WERI-Rb-1 (cell line): ENCODE measurements at places on chromosomes 5 and 9.

DNA sequence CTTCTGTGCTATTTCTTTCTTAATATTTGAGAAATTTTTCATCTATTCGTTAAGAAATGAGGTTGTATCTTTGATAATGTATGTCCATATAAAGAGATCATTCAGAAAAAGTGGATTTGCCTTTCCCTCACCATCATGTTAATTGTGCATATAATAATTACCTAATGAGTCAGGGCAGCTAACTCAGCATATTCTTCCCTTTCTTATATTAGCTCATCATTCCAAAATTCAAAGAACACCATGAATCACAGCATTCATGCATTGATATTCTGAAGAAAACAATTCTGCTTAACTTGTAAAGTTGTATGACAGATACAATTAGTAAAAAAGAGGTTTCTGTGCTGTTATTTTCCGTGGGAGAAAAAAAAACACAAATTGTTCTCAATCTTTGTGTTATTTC, 630.6 kb downstream of the TLE1 start:
- DNase-seq = no peak

- DNase-seq = no peak
These were observed 120.3 kb upstream of the BASP1 start for GRCh38 chr5:17096952-17097695.

DNA sequence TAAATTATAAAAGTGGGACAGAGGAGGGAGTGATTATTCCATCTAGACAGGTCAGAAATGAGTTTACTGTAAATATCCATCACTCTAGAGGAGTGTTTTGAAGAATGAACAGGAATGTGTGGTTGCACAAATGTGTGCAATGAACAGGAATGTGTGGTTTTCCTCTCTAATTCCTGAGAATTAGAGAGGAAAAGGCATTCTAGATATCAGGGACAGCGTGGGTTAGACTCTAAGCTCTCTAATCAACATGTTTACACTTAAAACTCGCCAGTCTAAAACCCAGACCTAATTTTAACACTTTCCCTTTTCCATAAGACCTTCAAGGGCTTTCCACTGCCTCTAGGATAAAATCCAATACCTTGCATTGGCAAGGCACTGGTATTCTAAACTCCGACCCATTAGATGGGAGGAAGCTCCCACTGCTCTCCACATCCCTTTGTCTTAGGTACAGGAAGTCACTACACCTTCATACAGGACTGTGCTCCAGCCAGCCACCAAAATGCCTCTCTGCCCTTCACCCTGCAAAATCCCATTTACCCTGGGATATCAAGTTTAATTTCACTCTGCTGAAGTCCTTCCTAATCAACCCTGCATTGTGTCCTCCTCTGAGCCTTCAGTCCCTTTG, 67.9 kb downstream of the NFIB start:
- no peak for DNase-seq

- DNase-seq = no peak
These were observed 162.8 kb downstream of the GABRG2 start for GRCh38 chr5:162230348-162230747.

DNA sequence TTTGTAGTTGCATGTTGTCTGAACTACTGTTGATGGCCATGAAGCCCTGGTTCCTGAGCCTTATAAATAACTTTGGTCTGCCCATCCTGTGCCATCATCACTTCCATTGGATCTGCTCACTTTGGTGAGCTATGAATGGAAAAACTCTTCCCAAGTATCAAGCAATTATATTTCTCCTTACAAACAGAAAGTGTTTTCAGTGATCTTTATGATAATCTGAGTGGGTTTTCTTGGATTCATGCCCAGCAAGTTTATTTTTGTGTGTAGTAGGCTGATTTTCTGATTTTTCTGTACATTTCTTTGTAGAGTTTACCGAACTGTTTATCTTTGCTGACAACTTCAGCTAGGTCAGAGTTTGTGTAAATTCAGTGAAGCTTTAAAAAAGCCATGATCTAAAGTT, 31.0 kb downstream of the CAMK4 start:
- DNase-seq = no peak

DNA sequence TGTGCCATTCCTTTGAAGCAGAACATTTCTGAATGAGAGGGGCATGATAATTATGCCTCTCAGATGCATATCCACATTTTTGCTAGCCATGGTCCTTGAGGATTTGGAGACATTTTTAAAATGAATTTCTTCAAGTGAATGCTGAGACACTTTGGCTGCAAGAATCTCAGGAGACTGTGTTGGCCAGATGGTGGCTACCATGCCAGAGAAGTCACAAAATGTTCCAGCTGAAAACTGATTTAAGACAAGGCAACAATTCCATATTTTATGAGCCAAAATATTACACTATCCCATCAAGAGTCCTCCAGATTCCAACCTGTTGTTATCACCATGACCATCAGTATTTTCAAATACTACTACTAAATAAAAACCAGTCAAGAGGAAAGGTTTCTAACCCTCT, 859.5 kb upstream of the DMAC1 start:
- DNase-seq = no peak

- no peak for DNase-seq
These were observed 27.2 kb upstream of the CYLC2 start for GRCh38 chr9:102967979-102968378.

- DNase-seq = no peak
These were observed 34.8 kb downstream of the TRPC7 start for GRCh38 chr5:136330353-136331038.

DNA sequence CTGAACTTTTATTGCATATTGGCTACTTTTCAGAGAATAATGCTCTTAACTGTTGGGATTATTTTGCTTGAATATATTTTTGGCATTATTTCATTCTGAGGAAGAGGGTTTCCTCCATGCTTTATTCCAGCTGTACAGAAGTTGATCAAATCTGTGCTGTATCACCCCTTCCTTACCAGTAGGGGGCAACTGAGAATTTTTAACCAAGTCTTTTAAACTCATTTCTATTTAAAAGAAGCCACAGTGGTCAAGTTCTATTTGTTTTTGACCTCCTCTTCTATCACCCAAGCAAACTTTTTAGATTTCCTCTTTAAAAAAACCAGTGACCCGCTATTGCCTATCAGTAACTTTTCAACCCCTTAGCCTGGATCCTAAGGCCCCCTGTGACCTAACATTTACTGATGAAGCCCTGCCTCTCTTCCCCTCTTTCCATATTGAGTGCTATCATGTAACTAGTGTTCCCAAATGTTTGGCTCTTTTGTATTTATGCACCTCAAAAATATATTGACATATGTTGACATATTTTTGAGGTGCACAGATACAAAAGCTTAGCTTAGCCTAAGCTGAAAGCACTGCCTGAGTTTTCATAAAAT, 80.6 kb downstream of the FBXO4 start:
- no peak for DNase-seq

DNA sequence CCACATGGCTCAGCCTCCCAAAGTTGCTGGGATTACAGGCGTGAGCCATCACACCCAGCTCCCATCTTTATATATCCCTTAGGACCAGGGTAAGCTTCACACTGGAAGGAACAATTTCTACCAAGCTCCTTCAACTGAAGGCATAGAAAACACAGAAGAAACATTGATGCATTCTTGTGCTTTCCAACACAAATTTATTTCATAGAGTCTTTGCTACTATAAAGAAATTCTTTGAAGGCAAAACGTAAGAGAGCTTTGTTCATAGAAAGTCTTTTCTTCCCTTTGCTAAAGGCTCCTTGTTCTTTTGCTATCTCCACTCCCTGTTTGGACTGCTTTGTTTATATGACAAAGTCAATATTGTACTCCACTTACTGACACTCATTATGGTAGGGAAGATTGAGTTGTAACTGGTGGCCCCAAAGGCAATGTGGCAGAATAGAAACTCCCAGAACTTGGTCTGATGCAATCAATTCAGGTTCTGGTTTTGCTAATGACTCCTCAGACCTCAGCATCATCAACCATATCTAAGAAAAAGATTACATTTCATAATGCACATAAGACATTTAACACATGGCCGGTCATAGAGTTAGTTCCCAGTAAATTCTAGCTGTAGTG, 97.4 kb upstream of the CLINT1 start:
- no peak for DNase-seq

DNA sequence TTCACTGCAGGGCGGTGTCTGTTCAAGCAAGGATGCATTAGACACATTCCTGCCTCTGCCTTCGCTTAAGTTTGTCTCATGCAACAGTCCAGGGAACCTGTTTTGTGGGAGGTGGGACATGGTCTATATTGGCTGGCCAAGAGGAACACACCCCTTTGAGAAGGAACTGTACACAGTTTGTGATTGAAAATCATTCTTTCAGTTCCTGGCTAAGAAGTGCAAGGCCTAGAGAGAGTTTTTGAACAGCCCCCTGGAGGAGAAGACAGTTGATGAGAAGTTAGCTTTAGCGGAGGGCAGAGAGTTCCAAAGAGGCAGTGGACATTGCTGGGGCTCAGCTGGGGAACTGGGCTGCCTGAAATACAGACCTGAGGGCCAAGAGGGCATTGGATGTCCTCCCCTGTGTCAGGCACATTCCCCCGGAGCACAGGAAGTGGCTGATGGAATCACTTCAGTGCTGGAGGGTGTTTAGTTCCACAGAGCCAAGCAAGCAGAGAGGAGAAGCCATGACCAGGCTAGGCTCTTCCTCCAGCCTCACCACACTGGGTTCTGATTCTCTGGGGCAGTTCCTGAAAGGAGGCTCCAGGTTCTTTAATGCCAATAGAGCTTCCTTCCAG, 66.6 kb downstream of the RGS3 start:
- no peak for DNase-seq

DNA sequence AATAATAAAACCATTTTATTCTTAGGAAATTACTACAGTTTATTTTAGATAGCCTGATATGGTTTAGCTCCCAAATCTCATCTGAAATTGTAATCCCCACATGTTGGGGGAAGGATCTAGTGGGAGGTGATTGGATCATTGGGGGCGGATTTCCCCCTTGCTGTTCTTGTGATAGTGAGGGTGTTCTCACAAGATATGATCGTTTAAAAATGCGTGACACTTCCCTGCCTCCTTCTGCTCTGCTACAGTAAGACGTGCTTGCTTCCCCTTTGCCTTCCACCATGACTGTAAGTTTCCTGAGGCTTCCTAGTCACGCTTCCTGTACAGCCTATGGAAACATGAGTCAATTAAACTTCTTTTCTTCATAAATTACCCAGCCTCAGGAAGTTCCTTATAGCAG, 122.4 kb upstream of the FGF10 start:
- DNase-seq = no peak

GRCh38 chr5:33400675-33401074, 40.1 kb upstream of the TARS1 start:
- DNase-seq = no peak

GRCh38 chr5:179841621-179842020, 17.0 kb downstream of the MRNIP start:
- no peak for DNase-seq

DNA sequence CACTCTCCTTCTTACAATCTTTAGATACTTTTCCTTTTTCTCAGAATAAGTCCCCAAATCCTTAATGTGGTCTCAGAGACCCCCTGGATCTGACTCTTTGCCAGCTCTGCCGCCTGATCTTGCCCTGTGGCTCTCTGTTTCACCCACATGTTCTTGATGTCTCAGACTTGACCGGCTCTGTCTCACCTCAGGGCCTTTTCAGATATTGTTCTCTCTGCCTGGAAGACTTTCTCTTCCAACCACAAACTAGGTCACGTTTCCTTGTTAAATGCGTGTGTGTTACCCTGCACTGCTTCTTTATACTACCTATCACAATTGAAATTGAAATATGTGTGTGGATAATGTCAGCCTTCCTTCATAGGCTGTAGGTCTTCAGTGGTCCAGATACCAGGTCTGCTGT, 265.4 kb upstream of the NUDT12 start:
- DNase-seq = no peak

DNA sequence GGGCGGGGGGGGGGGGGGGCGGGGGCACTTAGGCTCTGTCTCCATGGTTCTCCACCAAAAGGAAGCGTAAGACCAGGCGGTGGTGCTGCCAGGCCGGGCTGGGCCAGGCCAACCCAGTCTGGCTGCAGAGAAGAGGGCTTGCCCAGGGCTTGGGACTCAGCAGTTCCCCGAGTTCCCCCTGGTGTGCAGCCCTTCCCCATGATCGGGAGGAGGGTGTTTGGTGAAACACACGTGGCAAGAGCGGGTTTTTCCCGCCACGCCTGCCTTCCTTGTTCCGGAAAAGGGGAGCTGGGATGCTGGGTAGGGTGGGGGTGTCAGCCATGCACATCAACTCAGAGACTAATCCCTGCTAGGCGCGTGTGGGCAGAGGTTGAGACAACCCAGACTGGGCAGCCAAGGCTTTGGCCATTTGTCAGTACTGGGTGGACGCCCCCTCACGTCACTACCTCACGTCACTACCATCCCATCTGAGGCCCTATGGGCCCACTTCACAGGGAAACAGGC, 32.9 kb downstream of the PRRX2 start:
- no peak for DNase-seq

GRCh38 chr5:127417528-127417927, 99.9 kb upstream of the PRRC1 start:
- DNase-seq = no peak

DNA sequence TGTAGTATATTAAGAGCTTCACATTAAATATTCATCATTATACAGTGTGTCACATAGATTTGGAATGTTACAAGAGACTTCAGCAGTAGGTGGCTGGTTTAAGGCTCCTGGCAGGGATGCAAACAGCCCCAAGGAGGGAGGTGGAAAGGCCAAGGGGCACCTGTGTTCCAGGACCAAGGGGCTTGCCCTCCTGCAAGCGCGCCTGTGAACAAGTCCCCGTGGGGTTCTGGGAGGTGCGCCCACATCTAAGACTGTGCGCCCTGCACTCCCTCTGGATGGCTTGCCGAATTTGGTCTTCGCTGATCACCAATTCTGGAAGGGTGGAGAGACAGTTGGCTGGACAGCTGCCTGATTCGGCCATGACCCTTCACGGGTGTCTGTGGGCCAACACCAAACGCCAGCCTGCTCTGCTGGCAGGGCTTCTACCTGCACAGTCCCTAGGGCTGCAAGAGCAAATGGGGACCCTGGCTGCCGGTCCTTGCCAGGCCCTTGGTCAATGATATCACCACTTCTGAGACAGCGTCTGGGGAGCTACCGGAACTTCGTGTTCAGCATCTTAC, 12.1 kb upstream of the SLC25A51 start:
- DNase-seq = no peak

DNA sequence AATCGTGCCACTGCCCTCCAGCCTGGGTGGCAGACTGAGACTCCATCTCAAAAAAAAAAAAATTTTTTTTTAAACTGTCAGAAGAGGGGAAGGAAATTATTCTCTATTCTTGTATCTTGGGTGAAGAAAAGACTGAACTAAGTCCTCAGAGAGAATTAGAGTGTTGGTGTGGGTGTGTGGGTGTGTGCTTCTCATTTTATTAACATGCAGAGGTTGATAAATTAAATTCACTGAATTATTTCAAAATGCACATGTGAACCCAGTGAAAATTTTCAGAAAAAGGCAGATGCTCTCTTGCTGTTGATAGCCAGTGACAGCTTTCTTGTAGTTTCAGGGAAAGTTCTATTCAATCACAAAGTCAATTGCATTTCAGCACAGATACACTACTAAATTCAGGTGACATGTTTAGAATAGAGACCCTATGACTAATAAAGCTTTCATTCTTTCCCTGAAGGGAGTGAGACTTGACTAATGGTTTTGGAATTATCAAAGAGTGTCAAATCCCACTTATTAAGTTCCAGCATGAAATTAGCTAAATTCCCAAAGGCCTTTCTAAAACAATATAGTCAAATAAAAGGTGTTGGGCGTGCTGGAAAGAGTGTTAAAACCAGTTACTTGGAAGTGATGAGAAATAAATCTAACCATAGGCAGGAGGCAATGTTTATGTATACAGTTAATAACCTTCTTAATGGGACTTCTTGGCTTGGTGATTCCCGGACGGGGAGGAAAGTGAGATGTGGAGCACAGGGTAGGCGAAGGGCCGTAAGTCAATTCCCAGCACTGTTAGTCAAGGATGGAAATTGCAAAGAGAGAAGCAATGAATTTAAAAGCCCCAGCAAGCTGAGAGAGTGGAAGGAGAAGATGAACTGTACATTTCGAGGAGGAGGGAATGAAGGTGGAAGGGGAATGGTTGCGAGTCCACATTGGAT, 103.2 kb upstream of the SPATA31D4 start:
- DNase-seq = no peak
